ENCODE measurements at places on chromosomes 12 and 14. TPM values are rescaled to one million over a fixed set of nuclear protein-coding genes. Genes with fewer than 3 reads are reported as not detected.

GRCh38 chr14:61630399-61631044, 64.8 kb upstream of the HIF1A start:
- no peaks in the 10 kb centered on the region for H3K36me3 ChIP-seq
- no peak overlapping the region for H3K27ac ChIP-seq
- H3K4me1 ChIP-seq: no peaks in the 10 kb centered on the region
- no peak for DNase-seq

DNA sequence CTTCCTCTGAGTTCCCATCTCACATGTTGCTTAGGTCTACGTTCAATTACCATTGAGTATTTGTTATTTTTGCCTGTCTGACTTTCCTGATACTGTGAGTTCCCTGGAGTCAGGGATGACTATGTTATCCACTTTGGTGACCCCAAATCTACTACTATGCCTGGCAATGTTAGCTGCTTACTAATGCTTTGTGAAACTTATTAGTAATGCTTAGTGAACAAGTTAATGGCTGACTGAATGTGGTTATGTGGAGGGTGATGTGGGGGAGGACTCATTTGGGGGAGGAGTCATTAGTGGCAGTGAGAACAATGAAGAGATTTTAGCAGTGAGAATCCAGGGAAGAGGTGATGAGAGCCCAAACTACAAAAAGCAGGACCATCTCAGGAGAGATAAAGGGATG, 121.6 kb downstream of the KTN1 start:
- H3K27ac ChIP-seq: no peak overlapping the region
- H3K4me3 ChIP-seq: no peak overlapping the region
- H3K27me3 ChIP-seq: no peaks in the 10 kb centered on the region
- no peak for DNase-seq

DNA sequence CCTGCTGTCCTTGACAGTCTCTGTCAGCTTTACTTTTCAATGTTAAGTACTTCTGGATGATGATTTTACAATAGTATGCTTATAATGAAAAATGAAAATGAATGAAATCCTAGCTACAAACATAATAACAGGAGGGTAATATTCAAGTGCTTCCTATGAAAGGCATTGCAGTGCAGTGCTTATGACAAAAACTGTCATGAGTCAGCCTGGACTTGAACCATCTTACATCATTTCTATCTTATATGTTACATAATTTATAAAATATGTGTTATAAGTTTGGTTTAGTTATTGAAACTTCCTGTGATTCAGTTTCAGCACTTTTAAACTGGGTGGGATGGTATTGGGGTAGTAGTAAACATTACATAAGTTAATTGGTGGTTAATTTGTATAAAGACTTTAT, 451.7 kb downstream of the TMEM117 start:
- no peak overlapping the region for H3K4me3 ChIP-seq
- H3K4me1 ChIP-seq: no peaks in the 10 kb centered on the region
- H3K27me3 ChIP-seq: no peaks in the 10 kb centered on the region
- no peaks in the 10 kb centered on the region for H3K36me3 ChIP-seq

- H3K36me3 ChIP-seq: peaks cover 10% of the 10 kb centered on the region
- peak overlapping the region; percentile 88 for H3K4me3 ChIP-seq
- H3K27me3 ChIP-seq: no peaks in the 10 kb centered on the region
- H3K27ac ChIP-seq: peak overlapping the region; percentile 83
Measured at GRCh38 chr12:108515916-108516315, 839 bp downstream of the FICD start.

DNA sequence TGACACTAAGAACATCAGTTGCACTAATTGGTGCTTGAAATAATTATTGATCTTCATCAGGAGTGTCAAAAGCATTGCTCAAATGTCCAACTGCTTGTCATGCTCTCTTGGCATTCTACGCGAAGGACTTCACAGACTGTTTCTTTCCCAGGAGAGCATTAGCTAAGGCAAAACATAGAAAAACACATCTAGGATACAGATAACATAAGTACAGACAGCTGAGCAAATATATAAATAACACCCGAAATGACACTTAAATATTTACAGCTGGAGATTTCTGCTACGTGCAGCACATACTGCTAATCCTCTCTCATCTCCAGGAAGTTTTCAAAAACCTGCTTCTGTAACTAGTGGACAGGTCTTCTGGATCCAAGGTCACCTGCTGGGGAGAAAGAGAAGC, 120.0 kb upstream of the PRMT8 start:
- H3K27me3 ChIP-seq: peaks cover 2% of the 10 kb centered on the region
- H3K4me1 ChIP-seq: no peaks in the 10 kb centered on the region
- H3K36me3 ChIP-seq: no peaks in the 10 kb centered on the region
- H3K27ac ChIP-seq: no peak overlapping the region
- H3K4me3 ChIP-seq: no peak overlapping the region

- H3K4me3 ChIP-seq: no peak overlapping the region
- no peaks in the 10 kb centered on the region for H3K4me1 ChIP-seq
- no peak for DNase-seq
- no peaks in the 10 kb centered on the region for H3K36me3 ChIP-seq
- H3K27ac ChIP-seq: no peak overlapping the region
Measured at GRCh38 chr12:6263931-6264330, 46.6 kb upstream of the PLEKHG6 start.

DNA sequence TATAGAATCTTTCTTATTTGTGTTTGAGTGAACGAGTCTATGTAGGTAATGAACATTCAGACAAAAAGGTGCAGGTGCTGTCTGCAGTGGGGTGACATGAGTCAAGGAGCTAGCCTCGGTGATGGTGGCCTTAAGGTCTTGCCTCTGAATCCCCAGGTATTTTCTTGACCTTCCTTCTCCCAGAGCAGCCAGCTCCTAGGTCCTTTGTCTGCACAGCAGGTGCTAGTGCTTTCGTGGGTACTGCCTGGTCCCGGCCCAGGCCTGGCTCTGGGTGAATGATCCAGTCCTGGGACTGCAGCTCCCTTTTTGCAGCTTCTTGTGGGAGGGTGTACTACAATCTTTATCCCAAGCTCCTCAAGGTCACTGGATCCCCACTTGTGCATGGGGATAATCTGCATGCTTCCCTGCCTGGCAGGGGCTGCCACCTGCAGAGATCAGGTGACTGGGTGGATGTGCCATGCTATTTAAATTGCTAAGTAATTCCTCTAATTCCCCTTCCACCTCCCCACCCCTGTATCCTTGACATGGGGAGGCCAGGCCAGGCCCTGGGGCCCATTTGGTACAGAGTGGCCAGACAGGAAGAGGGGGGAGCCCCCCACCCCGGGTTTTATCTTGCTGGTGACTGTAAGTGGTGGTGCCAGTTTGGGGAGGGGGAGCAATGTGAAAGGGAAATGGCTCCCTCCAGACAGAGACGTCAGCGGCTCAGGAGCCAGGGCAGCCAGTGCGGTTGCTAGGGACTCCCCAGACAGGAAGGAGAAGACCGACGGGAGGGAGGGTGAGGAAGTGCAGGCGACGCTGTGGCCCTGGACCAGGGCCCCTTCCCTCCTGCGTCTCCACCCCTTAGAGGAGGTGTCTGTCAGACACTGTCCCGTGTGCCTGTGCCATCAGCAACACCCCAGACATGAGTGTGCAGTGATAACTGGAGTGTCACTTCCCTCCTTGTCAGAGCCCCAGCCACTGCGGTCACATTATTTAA, 6.7 kb downstream of the VASH1 start:
- H3K36me3 ChIP-seq: no peaks in the 10 kb centered on the region
- DNase-seq: no peak
- no peaks in the 10 kb centered on the region for H3K4me1 ChIP-seq
- H3K27ac ChIP-seq: no peak overlapping the region
- no peak overlapping the region for H3K4me3 ChIP-seq
- no peaks in the 10 kb centered on the region for H3K27me3 ChIP-seq

GRCh38 chr14:24900269-24901100, 149.5 kb downstream of the STXBP6 start:
- no peak overlapping the region for H3K27ac ChIP-seq
- H3K36me3 ChIP-seq: no peaks in the 10 kb centered on the region
- no peak overlapping the region for H3K4me3 ChIP-seq
- H3K4me1 ChIP-seq: no peaks in the 10 kb centered on the region
- no peak for DNase-seq

GRCh38 chr14:55713486-55713885, 133.5 kb downstream of the KTN1 start:
- H3K4me3 ChIP-seq: no peak overlapping the region
- H3K4me1 ChIP-seq: no peaks in the 10 kb centered on the region
- H3K36me3 ChIP-seq: no peaks in the 10 kb centered on the region
- no peak overlapping the region for H3K27ac ChIP-seq

- no peaks in the 10 kb centered on the region for H3K27me3 ChIP-seq
- no peak overlapping the region for H3K4me3 ChIP-seq
- H3K4me1 ChIP-seq: no peaks in the 10 kb centered on the region
- H3K27ac ChIP-seq: no peak overlapping the region
- DNase-seq: no peak
Measured at GRCh38 chr14:92426237-92426636, 87.3 kb upstream of the RIN3 start.

DNA sequence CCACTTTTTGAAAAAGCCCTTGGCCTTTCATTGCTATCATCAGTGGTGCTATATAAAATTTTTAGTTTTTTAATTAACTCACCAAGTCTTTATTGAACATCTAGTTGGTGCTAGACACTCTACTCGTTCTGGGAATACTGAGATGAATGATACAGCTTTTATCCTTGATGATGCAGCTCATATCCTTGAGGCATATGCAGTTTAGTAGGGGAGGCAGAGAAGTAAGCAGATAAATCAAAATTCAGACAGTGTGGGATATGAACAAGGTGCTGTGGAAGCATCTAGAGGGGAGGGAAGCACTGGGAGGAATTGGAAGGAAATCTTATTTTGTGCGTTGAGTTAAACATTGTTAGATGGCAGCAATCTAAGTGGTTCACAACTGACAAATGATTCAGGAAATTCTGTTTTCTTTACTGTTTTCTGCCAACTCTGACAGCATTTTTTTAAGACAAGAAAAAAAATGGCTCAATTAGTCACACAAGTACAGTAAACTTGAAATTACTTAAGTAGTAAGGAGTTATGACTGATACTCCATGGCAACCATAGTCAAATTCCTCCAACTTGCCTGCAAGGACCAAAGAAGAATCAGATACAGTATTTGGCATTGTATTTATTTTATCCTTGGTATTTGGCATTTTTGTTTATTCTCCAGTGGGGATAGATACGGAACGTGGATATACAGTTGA, 119.2 kb downstream of the TMTC2 start:
- no peaks in the 10 kb centered on the region for H3K4me1 ChIP-seq
- no peaks in the 10 kb centered on the region for H3K36me3 ChIP-seq
- H3K27me3 ChIP-seq: no peaks in the 10 kb centered on the region
- H3K27ac ChIP-seq: no peak overlapping the region

GRCh38 chr12:46770501-46771183, 55.2 kb downstream of the SLC38A4 start:
- no peaks in the 10 kb centered on the region for H3K4me1 ChIP-seq
- DNase-seq: no peak
- no peak overlapping the region for H3K4me3 ChIP-seq
- H3K36me3 ChIP-seq: no peaks in the 10 kb centered on the region
- no peaks in the 10 kb centered on the region for H3K27me3 ChIP-seq
- H3K27ac ChIP-seq: no peak overlapping the region

ACYP1 gene
- total RNA-seq: 21.3 TPM

TPH2 gene
- not detected for total RNA-seq

C12orf54 gene
- total RNA-seq: not detected

GPX2 gene
- total RNA-seq: 0.15 TPM

All from Panc1 (cell line).